ENCODE measurements at places on chromosomes 1 and 21.

DNA sequence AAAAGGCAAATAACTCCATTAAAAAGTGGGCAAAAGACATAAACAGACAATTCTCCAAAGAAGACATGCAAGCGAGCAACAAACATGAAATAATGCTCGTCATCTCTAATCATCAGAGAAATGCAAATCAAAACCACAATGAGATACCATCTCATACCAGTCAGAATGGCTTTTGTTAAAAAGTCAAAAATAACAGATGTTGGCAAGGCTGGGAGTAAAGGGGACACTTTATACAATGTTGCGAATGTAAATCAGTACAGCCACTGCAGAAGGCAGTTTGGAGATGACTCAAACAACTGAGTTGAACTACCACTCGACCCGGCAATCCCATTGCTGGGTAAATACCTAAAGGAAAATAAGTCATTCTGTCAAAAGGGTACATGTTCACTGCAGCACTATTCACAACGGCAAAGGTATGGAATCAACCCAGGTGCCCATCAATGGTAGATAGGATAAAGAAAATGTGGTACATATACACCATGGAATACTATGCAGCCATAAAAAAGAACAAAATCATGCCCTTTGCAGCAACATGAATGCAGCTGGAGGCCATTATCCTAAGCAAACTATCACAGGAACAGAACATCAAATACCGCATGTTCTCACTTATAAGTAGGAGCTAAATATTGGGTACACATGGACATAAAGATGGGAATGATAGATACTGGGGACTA is 25.9 kb downstream of the TSPAN2 start:
- no peak for DNase-seq

GRCh38 chr1:154972517-154973343 is 1.8 kb upstream of the CKS1B start:
- DNase-seq: no peak

DNA sequence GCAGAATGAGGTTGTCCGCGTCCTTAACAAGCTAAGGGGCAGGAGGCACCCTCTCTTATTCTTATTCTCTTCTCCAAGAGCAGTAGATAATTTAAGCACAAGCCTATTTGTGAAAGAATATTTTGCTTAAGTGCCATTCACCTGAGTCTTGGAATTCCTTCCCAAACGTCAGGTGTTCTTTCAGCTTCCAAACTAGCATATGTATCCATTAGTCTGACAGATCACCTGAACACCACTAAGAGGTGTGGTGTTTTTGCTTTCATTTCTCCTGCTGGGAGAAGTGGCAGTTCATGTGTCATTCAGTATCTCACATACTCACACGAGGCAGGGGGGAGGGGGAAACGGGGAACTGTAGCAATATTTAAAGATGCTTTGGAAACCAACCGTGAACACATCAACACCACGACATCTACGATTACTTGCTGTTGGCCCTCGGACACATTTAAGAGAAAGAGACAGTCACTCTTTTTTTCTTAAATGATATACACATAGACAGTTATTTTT is 45.5 kb upstream of the RBM15 start:
- DNase-seq: no peak

DNA sequence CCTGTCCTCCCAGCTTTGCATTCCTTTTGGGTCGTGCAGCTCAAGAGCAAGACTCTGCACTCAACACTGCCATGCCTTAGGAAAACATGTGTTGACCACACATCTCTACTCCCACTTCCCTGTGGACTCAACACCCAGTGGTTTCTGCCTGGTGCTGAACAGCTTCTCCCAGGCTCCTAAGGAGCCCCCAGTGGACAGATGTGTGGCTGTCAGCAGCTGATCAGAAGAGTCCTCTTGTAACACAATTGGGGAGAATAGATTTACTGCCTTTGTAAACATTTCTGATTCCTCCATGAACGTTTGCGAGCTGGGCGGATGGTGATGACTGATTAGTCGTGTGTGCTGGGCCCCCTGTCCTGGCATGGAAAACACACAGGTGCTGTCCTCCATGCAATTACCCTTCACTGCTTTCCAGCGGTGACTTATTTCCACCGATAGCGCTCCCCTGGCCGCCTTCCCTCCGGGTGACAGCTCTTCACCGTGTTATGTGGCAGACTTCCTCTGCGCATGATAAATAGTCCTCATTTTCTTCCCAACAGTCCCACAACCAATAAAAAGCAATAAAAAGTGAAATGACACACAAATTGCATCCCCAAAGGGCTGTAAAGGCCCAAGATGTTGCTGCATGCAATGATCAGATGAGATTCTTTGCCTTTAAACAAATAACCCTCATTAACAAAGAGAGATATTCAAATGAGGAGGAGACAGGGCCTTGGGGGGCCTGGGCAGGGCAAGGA is 249.4 kb upstream of the AJAP1 start:
- no peak for DNase-seq

GRCh38 chr1:222833356-222833876 is 18.6 kb downstream of the DISP1 start:
- no peak for DNase-seq

GRCh38 chr1:223358826-223359225 is 5.2 kb downstream of the SUSD4 start:
- no peak for DNase-seq

- DNase-seq: no peak
Observed at GRCh38 chr1:179785728-179786127, 42.6 kb downstream of the FAM163A start.

DNA sequence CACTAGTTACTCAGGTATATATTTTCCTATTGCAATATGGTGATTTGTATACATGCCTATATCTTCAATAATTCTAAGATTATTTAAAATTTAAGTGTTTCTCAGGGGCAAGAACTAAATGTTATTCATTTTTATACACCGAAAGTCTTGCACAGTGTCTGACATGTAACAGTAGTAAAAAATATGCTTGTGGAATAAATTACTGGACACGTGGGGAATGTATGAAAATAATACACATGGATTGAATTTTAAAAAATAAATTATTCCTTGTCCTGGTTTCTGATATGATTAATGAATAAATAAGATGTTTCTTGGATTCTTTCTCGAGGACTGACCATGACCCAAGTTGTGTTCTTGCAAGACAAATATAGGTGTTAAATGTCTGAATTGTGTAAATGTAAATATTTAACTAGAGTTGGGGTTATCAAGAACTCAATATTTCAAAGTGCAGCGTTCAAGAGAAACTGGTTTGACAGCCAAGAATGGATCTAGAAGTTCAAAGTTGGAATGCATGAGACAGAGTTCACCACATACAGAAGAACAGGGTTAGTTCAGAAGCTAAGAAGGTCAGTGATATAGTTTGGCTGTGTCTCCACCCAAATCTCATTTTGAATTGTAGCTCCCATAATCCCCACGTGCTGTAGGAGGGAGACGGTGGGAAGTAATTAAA is 142.1 kb upstream of the SPAG17 start:
- no peak for DNase-seq

GRCh38 chr1:170337413-170337994 is 191.7 kb downstream of the NTMT2 start:
- no peak for DNase-seq

DNA sequence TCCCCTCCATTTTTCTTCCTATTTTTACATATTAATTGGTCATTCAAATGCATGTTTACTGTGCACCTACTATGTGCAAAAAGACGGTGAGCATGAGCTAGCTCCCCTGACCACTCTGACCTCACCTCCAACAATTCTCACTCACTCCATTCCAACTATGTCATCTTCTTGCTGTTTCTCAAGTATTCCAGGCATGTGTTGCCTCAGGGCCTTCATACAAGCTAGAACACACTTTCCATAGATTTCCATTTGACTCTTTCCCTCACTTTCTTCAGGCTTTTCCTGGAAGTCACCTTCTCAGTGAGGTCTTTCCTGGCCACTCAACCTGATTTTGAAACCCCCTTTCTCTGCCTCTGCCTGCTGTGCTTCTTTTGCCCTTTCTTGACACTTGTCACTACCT is 32.6 kb downstream of the CHIA start:
- DNase-seq: no peak

DNA sequence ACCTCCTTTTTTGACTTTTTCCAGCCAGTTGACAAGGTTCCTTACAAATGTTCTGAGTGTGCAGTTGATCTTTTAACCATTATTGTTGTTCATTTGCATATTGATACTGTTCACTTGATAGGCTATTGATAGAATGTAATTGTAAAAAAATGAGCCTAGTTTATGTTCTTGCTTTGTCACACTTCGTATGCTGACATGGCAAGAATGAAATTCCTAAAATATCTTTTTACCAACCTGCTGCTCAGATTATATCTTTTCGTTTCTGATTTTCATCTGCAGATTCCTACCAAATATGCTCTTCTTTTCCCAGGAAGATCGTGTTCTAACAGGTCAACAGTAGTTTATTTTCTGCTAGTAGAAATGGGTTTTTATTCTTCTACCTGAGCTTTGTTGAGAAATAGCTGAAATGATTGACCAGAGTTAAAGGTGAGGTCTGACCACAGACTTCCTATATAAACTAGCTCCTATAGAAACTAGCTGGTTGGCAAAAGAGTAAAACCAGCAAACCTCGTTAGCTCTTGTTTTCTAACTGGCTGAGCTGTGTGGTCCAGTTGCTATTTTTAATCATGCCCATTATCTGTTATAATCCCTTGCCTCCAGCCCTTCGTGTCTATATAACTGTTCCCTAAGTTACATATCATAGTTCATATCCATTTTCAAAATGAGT is 174.8 kb downstream of the HS2ST1 start:
- DNase-seq: no peak

DNA sequence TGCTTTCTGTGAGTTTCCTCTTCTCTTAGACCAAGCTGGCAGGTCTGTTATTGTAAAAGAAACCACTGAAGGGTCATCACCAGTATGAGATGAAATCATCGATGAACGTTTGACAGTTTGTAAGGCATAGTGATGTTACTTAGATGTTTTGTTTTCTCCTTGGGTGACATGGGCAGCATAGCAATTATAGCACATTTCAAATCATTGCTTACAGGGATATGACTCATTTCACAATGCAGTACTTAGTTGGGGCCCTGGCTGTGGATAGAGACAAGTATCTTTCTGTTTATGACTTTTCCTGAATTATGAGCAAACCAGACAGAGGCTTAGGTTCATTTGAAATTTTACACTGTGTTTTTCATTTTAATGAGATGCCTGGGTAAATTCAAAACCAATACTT is 313.0 kb downstream of the RWDD3 start:
- DNase-seq: no peak

GRCh38 chr1:23611601-23612327 is 52.5 kb upstream of the ID3 start:
- DNase-seq: no peak

DNA sequence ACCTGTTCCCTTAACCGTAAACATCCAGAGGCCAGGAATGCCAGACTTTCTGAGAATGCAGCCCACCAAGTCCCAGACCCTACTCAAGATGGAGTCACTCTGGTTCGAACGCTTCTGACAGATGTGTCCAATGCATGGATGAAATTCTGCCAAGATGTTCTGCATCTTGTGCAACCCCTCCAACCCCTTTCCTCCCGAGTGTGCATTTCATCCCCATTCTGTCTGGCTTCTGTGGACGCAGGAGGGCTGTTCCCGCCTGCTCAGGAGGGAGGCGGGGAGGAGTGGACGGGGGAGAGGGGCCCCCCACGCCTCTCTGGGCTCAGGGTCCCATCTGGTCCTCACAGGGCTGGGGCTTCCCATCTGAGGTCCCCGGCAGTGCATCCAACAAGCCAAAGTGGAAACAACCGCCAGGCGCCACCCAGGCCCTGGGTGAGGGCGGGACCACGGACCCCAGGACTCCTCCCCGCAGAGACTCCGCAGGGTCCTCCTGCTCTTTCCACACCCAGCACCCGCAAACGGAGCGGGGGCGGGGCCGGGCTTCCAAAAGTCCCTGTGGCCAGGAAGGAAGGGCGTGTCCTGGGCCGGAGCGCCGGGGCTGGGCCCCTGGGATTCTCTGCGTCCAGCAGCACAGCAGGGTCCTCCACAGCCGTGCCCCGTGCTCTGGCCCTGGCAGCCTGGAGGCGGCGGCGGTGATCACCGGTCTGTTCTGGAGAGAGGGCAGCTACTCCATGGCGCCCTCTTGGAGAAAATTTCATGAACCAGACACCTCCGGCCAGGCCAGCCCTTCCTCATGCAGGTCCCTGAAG is 27.8 kb upstream of the SUMO3 start:
- DNase-seq: peak; percentile 41

- DNase-seq: no peak
Observed at GRCh38 chr1:110280126-110280525, 59.1 kb upstream of the RBM15 start.

DNA sequence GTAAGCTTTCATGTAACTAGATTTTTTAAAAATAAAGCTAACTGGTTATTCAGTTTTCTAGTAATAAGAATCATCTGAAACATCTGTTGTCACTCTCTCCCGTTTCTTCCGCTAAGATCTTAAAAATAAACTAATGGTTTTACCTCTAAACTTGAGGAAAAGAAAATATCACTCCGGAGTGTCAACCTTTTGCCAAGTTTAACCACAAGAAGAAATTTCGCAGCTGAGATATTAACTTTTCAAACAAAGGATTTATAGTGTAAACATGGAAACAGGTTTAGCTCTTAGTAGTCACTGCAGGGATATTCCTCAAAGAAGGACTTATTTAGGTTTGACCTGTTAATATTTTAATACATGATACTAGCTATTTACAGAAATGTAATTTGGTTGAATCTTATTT is 954.9 kb downstream of the ADGRL2 start:
- no peak for DNase-seq

DNA sequence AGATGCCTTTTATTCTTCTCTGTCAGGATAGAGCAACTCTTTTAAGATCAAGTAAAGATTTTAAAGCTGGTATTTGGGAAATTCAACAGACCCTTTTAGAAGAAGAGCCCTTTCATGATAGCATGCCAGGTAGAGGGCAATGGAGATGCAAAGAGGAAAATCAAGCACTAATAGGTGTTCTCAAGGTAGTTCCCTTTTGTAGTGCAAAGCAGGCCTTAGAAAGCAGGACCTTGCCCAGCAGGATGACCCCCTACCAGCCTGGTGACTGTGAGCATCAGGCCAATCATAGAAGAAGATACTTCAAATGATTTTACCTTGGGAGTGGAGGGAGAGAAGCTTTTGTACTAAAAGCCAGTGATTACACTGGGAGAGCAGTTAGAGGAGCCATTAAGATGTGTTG is 381.4 kb upstream of the ZRANB2 start:
- no peak for DNase-seq

DNA sequence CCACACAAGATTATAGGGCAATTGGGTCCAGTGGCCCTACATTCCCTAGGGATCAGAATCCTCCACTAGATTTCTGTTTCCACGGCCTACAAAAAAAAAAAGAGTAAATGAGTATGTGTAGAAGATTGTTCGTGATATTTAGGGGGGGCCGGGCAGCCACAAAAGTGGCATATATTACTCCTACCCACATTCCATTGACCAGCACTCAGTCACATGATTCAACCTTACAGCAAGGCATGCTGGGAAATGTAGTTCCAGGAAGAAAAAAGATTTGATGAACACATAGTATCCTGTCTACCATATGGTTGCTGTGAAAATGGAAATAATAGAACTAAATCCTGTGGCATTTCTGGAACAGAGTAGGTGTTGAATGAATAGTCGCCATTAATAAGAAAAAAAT is 43.4 kb upstream of the GJB5 start:
- DNase-seq: no peak
